OCI-M1 (cell line): ENCODE measurements at places on chromosomes 1 and 21.

DNA sequence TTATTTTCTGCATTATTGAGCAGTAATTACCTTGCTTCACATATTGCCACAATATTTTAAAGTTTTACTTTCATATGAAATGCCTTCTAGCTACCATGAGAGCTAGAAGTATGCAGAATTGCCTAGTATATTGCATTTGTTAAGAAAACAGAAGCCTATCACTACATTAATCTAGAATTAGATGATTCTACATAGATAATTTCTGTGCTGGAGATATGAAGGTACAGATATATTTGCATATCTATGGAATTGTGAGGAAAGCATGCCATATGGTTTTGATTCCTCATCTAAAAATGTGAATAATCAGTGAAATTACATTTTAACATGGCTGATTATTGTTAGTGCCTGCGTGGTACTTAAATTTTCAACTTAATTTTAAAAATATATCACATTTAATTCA lies 1418.3 kb downstream of the NCAM2 start:
- DNase-seq, result no peak

DNA sequence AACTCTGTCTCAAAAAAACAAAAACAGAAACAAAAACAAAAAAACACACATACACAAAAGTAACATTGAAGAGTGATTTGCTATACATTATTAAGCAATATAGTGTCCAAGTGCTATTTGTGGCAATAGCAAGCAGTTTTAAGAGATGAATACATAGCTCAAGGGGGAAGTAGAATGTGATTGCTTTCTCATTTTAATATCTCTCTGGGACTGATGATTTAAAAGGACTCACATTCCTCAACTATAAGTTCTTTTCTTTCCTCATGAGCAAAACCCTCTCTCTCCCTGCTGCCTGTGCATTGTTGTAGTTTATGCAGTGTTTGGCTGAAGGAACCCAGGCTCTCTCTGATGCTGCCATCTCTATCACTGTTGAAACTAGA lies 47.0 kb upstream of the CSF1 start:
- peak; percentile 51 for DNase-seq

GRCh38 chr1:205711105-205712048 lies 31.1 kb upstream of the SLC45A3 start:
- DNase-seq, result peak; percentile 89

- no peak for DNase-seq
Measured at GRCh38 chr1:48746906-48747305, 29.8 kb downstream of the BEND5 start.

DNA sequence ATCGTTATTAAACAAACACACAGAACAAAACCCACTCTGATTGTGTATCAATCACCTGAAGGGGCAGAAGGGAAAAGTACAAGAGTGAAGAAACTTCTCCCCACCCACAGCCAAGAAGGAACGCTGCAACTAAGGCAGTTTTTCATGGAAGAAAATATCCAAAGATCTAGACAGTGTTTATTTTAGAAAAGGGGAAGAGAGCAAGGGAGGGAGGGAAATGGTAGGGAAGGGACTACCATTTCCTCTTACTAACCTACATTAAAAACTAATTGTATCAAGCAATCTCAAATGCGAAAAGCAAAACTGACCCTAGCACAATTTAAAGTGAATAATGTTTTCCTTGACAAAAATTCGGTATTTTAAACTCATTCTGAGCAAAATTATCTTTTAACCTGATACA lies 3.5 kb downstream of the NRIP1 start:
- peak; percentile 33 for DNase-seq

- no peak for DNase-seq
Measured at GRCh38 chr1:196680107-196680506, 28.3 kb downstream of the CFH start.

GRCh38 chr1:235021321-235021720 lies 107.3 kb downstream of the TOMM20 start:
- no peak for DNase-seq

- no peak for DNase-seq
Measured at GRCh38 chr1:2115702-2116341, 65.6 kb downstream of the PRKCZ start.

GRCh38 chr1:164337885-164338284 lies 221.1 kb upstream of the PBX1 start:
- DNase-seq, result no peak

GRCh38 chr1:198436276-198436675 lies 104.2 kb downstream of the ATP6V1G3 start:
- DNase-seq, result no peak
